Left hindlimb (tissue), 1 donor: ENCODE measurements at places on chromosomes 6 and 20.

DNA sequence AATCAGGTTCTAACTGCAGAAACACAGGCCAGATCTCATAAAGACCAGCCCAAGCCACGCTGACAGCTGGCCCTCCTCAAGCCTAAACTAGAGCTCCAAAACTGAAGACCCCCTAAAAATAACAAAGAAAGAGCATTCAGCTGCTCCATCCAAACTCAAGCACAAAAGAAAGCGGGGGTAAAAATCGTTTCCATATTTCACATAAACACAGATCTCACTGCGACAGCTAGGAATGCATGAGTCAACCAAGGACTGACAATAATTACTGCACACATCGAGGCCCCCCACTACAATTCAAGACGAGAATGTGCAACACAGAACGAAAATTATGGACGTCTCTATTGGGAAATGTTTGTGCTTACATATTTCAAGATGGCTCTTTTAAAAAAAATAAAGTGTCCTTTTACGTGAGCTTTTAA is 31.1 kb downstream of the CNKSR3 start:
- peak; percentile 44 for DNase-seq

DNA sequence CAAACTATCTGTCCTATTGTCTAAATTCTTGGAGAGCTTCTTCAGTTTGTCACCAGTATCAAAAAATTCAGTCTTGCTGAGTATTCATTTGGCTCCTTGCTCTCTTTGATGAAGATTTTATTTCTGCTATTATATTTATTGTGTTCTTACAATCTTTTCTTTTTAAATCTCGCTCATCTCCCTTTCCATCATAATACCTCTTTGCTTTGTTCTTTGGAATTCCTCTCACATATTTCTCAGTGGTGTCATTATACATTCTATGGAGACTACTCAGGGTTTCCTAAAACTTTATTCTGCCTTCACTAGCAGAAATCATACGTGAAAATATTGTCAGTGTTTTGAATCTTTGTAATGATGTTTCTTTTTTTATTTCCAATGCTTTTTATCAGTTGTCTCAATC is 445.2 kb upstream of the ID4 start:
- no peak for DNase-seq

DNA sequence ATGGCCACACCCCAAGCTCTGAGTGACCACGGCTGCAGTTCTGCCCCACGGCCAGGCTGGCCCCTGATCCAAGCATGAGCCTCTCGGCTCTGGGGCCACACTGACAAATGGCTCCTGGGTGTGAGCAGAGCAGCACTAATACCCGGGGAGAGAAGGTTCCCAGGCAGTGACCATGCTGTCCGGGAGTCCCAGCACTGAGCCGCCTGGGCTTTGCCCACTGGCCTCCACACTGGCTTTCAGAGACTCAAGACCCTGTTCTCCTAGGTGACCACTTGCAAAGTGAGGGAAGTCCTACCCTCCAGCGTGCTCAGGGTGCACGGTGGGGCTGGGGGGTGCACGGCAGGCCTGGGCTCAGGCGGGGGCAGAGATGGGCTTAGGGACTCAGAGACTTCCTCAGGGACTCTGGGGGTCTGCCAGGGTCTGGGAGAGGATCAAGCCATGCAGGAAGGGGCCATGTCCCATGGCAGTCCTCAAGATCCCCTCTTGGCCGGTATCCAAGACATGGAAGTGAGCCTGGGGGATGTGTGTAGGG is 220.2 kb upstream of the RNF24 start:
- DNase-seq = no peak

DNA sequence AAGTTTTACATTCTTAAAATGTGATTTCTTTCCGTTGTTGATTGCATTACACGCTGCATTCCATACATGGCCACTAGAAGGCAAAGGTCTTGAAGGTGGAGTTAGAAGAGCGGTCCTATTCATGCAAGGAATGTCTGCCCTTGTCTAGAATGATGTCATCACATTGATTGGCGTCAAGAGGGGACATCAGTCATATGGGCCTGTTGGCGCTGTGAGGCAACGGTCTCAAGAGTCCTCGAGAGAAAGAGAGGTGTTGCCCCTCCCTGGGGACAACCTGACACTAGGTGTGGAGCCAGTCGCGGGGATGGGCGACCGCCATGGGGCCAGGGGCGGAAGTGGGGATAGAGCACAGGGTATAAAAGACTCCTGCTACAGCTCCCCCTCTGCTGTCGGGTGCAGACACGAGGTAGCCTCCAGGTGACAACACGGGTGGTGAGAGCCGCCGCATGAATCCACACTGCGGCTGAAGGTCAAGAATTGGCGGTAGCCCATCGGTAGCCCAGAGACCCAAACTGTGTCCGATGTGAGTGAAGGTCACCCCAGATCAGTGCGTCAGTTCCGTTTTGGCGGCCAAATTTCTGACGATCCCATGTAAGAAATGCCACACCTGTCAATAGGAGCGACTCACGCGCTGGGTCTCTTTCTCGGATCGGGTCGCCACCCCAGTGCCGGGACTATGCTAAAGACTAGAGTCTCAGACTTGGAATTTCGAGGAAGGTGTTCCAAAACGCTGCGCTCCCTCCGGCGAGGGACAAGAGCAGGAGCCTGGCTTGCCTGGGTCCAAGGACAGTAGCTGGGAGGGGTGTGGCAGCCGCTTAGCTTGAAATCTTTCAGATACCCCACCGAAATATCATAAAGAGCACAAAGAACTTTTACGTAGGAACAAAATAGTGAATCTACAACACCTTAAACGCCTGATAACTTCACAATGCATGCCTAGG is 93.2 kb upstream of the ZNF184 start:
- DNase-seq = no peak
